ENCODE measurements at places on chromosomes 11 and 22.

- DNase-seq = no peak
Observed at GRCh38 chr11:85679576-85679975, 6.4 kb downstream of the CCDC89 start.

DNA sequence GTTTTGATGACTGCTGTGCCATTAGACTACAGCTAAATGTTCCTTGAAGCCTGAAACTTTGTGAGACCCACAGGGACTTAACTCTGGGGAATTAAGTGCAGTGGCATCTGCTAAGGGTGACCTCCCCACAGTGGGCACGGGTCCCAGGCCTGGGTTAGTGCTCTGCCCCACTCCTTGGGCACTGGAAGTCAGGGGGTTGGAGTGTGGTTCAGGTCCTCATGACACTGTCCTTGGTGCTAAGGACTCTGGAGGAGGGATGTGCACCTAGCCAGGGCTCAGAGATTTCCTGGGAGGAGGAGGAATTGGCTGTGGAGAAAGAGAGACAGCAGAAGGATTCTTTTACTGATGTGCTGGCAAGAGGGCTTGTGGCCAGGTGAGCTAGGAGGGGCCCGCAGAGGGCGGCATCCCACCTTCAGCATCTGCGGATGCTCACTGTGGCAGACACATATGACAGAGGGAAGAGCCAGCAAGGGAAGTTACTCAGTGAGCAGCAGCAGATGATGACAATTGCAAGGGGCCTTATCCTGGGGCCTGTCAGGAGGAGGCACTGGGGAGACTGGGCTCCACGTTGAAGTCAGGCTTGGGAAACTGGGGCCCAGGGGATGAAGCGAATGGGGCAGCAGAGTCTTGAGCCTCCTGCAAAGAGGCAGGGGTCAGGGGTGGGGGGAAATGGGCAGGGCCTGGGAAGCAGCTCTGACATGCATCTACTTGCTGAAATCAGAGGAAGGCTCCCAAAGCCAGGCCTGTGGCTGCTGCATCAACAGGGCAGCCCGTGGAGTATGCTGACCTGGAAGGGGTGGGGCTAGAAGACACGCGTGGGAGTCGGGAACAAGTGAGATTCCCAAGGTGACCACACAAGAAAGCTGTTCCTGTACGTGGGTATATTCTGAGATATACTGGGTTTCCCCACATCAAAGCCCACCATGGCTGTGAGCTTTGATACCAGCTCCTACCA lies 144.0 kb downstream of the MPPED1 start:
- no peak for DNase-seq

- no peak for DNase-seq
Observed at GRCh38 chr22:22226448-22227187, 18.0 kb upstream of the VPREB1 start.

DNA sequence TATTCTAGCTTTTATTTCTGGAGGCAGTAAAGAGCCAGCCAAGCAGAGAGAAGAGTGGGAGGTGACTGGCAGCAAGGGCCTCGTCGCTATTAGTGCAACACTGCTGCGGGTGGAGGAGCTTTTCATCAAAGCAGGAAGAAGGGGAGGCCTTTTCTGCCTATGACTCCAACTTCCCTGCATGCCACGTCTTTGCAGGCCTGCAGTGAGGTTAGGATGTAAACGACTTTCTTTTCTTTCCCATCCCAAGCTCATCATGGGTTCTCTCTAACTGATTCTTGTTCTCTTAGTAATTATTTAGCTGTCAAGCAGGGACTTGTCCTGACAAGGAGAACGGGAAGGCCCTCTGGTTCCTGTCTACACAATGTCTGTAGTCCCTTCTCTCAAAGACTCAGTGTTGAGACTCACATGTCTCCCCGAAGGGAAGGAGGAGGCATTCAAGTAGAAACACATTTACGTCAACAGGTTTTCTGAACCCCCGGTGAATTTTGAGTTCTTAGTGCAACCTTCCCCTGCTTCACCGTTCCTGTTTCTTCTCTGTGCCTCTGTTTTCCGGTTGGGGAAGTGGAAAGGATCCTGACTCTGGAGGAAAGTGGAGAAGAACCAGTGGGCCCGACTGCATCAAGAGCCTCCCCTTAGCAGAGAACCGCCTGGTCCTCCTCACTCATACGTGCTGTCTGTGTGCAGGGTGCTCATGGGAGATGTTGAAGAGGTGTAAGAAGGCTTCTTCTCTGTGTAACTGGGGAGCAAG lies 56.9 kb downstream of the PACS1 start:
- no peak for DNase-seq

- DNase-seq = no peak
Observed at GRCh38 chr11:12281571-12282478, 95.5 kb upstream of the PARVA start.

GRCh38 chr22:25630447-25630846 lies 66.0 kb downstream of the GRK3 start:
- no peak for DNase-seq

- DNase-seq = no peak
Observed at GRCh38 chr11:91296629-91297028, 928.0 kb upstream of the FAT3 start.

GRCh38 chr11:125941267-125941618 lies 4.6 kb upstream of the VSIG10L2 start:
- DNase-seq = no peak

- DNase-seq = no peak
Observed at GRCh38 chr11:8262552-8263108, 1.0 kb downstream of the LMO1 start.

GRCh38 chr22:27962268-27963044 lies 43.4 kb upstream of the PITPNB start:
- DNase-seq = no peak

- DNase-seq = no peak
Observed at GRCh38 chr11:32643526-32643925, 59.9 kb downstream of the EIF3M start.

DNA sequence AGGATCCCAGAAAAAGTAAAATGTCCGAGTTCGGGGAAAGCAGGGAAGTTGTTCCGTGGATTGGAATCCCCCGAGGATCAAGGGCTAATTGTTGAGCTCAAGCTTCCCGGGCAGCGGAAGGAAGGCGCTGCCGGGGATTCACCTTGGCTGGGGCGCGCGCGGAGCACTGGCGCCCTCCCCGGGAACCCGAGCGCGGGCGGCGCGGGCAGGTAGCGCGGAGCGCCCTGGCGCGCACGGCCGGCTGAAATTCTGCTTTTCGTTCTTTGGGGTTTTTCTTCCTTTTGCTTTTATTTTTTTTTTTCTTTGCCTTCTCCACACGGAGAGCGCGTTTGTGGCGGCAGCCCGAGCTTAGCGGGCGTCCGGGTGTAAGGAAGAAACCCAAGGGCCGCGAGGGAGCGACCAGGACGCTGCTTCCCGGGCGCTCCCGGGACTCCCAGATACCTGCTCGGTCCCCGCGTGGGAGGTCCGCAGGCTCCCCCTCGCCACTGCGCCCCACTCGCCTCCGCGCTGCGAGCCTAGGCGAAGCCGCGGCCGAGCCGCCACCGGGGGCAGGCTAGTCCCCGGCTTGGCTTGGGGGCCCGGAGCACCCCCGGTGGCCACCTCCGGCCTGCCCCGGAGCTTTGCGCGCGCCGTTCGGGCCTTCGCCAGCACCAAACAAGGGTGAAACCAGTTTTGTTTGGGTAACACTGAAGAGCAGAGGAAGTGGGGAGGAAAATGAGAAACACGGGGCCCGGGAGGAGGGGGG lies 4.8 kb upstream of the IGF2 start:
- DNase-seq = no peak
